Activated CD4-positive, alpha-beta memory T cell treated with anti-CD3 and anti-CD28 coated beads, Interleukin-2, amount 10 ng/mL, durations not matched to agents 7 days and 5 days (primary cell): ENCODE measurements at places on chromosomes 2 and 18.

GRCh38 chr2:96528700-96529375 lies 7.7 kb upstream of the ARID5A start:
- no peak for DNase-seq

DNA sequence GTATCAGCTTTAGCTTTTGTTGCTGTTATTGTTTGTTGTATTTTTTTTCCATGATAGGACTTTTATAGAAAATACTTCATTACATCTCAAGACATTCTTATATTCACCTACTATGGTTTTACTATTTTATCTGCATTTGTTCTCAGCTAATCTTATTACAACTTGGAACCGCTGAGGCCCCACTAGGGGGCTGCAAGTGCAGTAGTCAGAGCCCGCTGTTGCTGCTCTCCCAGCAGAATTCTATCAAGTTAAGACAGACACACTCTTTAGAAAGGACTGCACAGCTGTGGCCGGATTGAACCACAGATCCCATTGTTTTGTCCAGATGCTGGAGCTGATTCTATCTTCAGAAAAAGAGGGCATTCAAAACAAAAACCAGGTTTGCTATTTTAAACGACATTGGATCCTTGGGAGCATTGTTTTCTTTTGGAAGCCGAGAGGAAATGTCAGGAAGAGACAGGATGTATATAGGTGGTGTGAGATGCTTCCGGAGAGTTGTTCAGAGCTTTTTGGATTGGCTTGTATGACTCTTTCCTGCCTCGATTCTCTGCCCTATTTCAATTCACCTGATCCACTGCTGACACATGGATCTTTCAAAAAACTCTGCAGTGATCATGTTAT lies 105.7 kb upstream of the GAREM1 start:
- no peak for DNase-seq

DNA sequence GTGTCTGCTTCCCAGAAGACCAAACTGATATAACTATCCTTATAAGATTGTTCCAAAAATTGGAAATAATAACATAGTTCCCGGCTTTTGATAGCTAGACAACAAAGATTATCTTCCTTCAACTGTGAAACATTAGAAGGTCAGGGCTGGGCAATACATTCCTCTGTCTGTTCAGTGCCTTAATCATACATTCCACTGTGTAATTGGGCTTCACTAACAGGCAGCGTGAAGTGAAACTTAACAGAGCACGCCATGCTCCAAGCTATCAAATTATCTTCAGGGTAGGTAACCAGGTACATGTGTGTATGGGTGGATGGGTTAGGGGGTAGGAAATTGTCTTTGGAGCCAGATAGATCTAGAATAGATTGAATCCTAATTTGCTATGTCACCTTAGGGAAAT lies 23.5 kb upstream of the ARL5A start:
- no peak for DNase-seq

DNA sequence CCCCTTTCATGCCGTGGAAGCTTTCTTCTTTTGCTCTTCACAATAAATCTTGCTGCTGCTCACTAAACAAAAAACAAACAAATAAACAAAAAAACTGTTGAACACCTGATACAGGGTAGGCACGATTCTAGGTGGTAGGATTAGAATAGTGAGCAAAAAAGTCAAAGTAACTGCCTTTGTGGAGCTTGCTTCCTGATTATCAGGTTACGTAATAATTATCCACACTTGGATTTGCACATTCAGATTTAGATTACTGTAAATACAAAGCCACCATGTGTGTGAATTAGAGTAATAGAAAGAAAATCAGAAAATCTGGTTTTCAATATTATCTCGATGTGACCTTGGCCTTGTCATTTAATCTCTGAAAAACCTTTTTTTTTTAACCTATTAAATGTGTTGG lies 307.1 kb downstream of the NRXN1 start:
- no peak for DNase-seq

DNA sequence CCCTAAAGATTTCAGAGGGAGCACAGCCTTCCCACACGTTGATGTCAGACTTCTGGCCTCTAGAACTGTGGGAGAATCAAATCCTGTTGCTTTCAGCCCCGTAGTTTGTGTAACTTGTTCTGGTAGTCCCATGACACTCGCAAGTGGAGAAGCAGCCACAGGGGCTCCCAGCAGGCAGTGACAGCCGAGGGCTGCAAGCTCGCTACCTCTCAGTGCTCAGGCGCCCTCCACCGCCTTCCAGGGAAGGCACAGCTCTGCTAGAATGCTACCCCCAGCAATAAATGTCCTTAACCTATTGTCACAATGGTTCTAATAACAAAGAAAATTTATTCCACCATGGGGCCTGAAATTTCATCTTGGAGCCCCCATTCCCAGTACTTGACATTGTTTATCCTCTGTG lies 143.1 kb upstream of the ZNF236 start:
- DNase-seq = no peak

- no peak for DNase-seq
These were observed 511 bp downstream of the MOB4 start for GRCh38 chr2:197516393-197516761.

GRCh38 chr2:200873560-200873959 lies 9.1 kb upstream of the CLK1 start:
- no peak for DNase-seq

DNA sequence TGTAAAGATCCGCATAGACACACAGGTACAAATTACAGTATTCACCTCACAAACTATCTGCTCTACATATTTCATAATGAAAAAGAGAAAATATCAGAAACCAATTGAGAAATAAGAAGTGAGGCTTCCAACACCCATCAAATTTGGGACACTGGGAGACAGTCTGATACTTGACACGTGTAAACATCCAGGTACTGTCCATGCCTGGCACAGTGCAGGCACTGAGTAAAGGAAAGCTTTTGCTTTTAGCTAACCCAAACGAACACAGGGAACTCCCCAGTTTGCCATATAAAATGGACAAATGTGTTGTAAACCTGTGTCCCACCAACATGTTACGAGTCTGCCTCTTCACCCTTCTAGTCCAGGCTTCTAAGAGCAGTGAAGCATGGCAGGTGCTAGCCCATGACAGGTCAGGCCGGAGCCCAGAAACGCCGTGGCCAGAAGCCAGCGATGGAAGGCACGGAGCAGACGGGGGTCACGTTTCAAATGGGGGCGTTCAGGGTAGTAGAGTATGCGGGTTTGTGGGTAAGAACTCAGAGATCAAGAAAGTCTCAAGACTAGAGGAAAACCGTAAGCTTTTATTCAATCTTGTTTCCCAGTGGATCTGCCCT lies 27.0 kb downstream of the CDH2 start:
- DNase-seq = no peak

- DNase-seq = peak; percentile 60
These were observed 32.2 kb downstream of the TMEFF2 start for GRCh38 chr2:192162392-192163042.

GRCh38 chr2:38079116-38080052 lies 3.4 kb upstream of the CYP1B1 start:
- no peak for DNase-seq

- DNase-seq = peak; percentile 22
These were observed 41.0 kb upstream of the EPC2 start for GRCh38 chr2:148603562-148603920.

DNA sequence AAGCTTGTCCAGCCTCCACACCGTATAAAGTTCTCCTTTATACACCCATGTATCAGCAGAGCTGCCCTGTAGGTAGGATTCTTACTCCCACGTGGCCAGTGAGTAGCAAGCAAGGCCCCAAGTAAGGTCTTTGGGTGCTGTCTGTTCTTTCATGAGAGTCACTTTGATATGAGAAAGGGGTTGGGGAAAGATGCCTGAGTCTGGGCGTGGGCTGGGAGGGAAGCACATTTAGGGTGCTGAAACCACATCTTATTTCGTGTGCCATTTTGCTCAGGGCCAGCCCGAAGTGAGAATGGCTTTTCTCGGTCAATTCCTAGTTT lies 436 bp upstream of the ITPRIPL1 start:
- peak; percentile 42 for DNase-seq

DNA sequence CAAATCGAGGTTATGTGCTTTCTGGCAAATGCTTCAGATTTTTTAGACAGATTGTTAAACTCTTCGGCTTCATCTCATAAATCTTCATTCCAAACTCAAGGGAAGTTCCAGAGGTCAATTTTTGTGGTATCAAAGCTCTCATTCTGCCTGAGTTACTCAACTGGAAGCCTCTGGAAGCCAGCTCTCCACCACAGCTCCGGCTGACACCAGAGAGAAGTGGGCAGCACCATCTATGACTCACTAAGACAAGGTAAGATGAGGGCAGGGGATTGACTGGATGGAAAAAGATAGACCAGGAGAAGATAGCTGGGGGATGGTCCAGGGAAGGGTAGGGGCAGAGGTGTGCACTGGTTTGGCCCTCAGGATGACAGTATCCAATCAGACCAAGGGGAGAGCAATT lies 137.3 kb upstream of the HNRNPA3 start:
- DNase-seq = no peak

- no peak for DNase-seq
These were observed 39.1 kb downstream of the FN1 start for GRCh38 chr2:215396595-215397313.

DNA sequence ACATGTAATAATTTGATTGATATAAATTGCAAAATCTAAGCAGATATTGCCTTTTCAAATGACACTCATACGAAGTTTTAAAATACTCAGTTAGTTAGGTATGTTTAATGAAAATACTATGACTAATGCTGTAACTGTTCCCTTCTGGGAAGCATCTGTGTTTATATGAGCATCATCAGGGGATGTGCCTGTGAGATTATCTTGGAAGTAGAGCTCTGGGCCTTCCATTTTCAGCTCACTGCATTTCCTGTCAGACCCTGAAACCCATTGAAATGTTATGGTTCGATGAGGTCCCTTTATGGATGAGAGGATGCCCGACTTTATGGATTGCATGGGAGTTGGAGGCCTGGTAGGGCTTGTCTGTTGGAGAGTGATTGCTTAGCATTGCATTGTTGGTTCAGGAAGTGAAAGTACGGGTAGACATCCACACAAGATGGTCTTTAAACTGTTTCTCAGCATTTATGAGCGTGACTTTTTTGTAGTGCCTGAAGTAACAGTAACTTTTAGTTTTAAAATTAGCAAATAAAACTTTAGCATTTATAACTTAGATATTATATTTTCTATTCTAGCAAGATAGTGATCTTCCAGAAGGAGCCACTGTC lies 28.7 kb downstream of the ELP2 start:
- no peak for DNase-seq
